ENCODE measurements at places on chromosomes 6 and 20.

DNA sequence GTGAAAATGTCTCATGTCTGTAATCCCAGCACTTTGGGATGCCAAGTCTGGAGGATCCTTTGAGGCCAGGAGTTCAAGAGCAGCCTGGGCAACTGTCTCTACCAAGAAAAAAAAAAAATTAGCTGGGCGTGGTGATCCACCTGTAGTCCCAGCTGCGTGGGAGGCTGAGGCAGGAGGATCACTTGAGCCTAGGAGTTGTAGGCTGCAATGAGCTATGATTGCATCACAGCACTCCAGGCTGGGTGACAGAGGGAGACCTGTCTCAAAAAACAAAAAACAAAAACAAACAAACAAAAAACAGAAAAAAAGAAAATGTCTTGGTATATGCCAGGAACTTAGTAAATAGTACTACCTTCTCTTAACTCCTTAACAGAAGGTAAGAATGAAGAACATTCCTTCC, 31.4 kb upstream of the TMEM14A start:
- DNase-seq: no peak

DNA sequence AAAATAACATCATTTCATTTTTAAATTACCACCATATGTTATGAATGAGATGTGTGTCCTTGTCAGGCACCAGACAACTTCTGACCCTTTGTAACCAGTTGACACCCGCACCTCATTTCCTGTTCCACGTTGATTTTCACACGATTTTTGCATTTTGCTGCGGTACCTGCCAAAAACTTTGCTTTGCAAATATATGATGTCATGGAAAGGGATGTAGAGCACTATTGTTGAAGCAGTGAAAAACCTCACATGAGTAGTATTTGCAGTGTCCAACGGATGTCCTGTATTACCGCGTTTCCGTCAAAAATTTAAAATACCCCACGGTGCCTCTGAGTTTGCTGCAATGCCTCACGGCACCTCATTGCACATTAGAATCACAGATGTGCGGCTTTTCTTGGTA, 115.6 kb downstream of the MTHFD1L start:
- no peak for DNase-seq

DNA sequence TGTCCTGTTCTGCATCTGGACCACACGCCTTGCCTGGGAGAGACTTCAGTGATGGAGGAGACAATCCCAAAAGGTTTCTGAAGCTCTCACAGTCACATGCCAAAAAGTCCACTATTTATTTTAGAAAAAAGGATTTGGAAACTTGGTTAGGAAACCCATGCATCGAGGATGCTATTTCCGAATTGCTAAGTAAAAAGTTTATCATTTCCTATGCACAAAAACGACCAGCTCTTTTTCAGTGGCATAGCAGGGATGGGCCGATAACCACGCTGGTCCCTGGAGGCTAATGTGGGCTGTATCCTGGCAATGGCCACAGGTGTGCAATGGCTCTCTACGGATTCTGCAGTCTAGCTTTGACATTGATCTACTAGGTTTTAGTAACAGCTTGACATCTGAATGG, 33.9 kb downstream of the RAMACL start:
- no peak for DNase-seq

GRCh38 chr6:52491203-52492069, 71.3 kb downstream of the EFHC1 start:
- DNase-seq: no peak
